ENCODE measurements at places on chromosomes 6 and 20. TPM values are rescaled to one million over a fixed set of nuclear protein-coding genes. Genes with fewer than 3 reads are reported as not detected.

DNA sequence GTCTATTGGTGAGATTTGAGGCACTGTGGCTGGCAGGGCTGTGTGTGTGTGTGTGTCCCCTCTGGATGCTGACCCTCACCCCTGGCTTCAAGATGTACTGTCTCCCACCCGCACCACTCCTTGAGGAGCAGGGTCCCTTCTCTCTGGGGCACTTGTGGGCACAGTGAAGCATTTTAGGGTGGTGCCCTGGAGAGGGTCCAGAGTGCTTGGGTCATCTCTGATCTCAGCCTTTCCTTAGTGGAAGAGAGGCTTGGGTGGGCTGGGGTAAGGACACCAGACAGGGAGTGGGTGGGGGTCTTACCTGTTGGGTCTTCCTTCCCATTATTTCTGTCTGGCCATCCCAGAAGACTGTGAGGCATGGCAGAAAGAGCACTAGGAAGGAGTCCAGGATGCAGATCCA is 66.1 kb downstream of the EFCAB8 start:
- no peaks in the 10 kb centered on the region for H3K36me3 ChIP-seq
- no peak overlapping the region for H3K4me3 ChIP-seq
- H3K4me1 ChIP-seq, result no peaks in the 10 kb centered on the region
- H3K27ac ChIP-seq, result no peak overlapping the region

The VTA1 gene
- 67.8 TPM for total RNA-seq

The CRISP3 gene
- not detected for total RNA-seq

The EYS gene
- not detected for total RNA-seq

The TBC1D7 gene
- 13.7 TPM for total RNA-seq
